Fibroblast of lung (primary cell): ENCODE measurements at places on chromosomes 7 and 10. TPM values are rescaled to one million over a fixed set of nuclear protein-coding genes. Genes with fewer than 3 reads are reported as not detected.

The SVOPL gene
- not detected in 2 replicates for total RNA-seq

The SH2D4B gene
- total RNA-seq, result not detected in 2 replicates

The SORCS3 gene
- not detected in 2 replicates for total RNA-seq

The NET1 gene
- total RNA-seq, result 32.1 and 45.4 TPM in 2 replicates

The UPK3BL2 gene
- total RNA-seq, result 1.0 and 3.8 TPM in 2 replicates

The ZNF138 gene
- 3.9 and 4.1 TPM in 2 replicates for total RNA-seq

The NUTM2B gene
- 0.33 and 0.51 TPM in 2 replicates for total RNA-seq

The MTERF1 gene
- 9.8 and 10.9 TPM in 2 replicates for total RNA-seq

The CDC14C gene
- total RNA-seq, result under 0.01 and 0.17 TPM in 2 replicates

The KIAA1549 gene
- total RNA-seq, result 0.66 and 0.77 TPM in 2 replicates

The GPNMB gene
- total RNA-seq, result 177 and 182 TPM in 2 replicates

The IDE gene
- total RNA-seq, result 19.3 and 21.3 TPM in 2 replicates

The NPSR1 gene
- total RNA-seq, result not detected in 2 replicates

The TEX36 gene
- total RNA-seq, result not detected in 2 replicates

The FBXO24 gene
- 0.33 and 0.51 TPM in 2 replicates for total RNA-seq

The ANXA8 gene
- total RNA-seq, result 0.26 TPM in 1 of 2 replicates, not detected in the other
